ENCODE measurements at places on chromosomes 1 and 21.

DNA sequence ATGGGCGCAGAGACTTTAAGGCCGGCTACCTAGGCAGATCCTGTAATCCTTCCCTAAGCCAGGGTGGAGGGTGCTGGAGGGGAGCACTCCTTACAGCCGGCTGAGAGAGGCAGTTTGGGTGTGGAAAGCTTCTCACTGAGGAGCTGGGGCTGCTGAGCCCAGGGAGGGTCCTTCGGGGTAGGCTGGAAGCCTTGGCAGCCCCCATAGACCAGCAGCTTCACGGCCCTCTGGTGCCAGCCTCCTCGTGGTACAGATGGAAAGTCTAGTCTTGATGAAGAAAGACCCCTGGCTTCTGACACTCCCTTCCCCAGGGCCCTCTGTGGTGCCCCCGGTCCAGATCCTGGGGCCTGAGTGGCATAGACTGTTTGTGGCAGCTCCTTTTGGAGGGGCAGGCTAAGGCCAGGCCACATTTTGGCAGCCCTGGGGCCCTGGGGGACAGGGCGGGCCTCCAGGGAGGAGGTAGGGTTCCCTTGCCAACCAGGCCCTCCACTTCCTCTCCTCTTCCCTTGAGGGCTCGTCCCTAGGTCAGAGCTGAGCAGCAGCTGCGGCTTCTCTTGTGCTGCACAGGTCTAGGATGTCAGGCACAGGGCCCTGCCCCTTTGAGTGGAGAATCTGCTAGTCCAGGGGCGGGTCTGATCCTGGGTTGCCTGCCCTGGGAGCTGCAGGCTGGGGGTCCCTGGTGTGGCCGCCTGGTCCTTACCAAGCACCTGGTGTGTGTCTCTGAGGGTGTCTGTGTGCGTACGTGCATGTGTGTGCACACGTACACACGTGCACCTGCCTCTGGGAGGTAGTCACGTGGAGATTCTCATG, 4.8 kb downstream of the AMPD2 start:
- DNase-seq: no peak

DNA sequence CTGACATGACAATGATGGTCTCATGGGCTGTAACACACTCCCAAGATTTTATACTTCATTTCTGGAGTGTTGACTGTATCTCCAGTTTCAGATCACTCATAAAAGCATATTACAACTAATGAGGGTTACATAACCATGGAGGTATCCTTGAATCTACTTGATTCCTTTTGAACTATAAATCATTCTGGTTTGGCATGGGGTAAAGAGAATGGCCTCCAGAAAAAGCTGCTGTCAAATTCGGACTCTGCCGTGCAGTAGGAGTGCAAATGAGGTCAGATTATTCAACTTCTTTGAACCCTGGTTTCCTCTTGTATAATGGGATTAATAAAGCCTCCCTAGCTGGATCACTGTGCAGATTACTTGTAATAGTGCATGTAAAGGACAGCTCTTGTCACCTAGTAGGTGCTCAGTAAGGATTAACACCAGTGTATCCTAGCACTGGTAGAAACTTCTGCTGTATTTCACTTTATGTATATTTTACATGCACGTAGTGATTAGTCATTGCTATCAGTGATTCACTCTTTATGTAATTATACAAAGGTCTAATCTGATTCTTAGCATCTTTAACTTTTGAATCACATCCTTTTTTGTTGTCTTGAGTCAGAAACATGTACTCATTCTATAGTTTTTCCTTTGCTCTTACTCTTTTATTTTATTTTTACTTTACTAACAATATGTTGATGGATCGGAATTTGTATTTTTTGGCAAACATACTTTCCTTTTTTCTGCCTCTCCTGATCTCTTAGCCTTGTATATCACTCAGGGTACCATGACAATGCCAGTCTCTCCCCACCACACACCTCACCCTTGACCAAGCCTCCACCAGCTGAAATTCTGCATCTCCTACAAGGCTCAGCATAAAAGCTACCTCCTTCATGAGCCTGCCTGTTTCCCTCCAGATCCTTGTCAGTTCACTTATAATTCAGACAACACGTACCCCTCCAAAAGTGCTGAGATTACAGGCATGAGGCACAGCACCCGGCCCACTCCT, 3.2 kb downstream of the LRRC8C start:
- DNase-seq: no peak

DNA sequence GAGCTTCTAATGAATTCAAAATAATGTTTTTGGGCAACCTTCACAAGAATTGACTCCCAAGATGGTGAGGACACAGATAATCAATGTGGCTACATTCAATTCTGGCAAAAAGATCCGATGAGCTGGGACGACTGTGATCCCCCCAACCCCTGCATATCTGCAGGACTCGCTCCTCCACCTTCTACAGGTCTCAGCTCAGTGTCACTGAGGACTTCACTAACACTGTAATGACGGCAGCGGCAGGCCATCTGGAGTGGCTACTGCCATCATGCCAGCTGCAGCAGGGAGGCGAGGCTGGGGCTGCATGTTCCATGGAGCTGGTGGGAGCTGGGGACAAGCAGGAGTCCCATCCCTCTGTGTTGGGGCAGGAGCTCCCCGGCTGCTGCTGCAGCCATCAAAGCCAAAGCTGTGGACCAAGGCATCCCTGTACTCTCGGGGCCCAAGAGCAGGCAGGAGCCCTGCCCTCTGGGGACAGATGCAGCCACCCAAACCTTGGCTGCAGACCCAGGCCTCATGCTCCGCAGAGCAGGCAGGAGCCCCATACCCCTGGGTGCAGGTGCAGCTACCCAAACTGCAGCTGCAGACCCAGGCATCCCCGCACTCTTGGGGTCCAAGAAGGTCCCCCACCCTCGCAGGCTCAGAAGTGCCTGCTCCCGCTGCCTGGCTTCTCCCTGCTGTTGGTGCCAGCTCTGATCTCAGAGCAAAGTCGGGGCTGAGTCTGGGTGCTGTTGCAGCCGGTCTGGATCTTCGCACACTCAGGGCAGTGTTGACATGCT, 12.2 kb upstream of the DHRS3 start:
- no peak for DNase-seq

- no peak for DNase-seq
Observed at GRCh38 chr1:118151312-118151937, 33.6 kb downstream of the SPAG17 start.

DNA sequence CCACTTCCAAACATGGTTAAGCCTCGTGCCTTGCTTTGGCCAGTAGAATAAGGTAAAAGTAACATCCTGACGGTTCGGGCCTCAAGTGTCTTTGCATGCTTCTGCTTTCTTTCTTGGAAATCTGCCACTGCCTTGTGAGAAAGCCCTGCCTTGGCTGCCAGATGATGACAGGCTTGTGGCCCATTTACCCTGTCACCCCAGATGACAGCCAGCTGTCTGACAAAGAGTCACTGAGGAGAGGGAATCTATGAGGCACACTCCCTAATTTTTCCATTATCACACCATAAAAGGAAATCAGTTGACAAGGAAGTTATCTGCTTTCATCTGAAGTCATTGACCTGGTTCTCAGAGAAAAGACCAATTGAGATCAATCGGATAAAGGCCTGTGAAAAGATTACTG, 199.8 kb downstream of the USH2A start:
- DNase-seq: no peak

DNA sequence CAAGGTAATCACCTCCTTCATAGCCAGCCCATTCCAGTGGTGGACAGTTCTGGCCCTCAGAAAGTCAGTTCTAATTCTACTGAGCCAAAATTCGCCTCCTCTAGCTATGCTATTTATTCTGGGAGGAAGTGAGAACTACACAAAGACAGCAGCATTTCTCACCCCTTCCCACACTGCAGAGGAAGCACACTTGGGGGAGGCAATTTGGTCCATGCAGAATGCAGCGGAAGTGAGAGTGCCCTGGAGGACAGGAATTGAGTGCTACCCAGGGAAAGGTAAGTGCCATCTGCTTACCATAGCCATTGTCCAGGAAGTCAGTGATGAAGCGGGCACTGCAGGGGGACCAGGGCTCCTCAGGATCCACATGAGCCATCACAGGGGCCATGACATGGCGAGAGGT, 3.7 kb downstream of the ADAMTS4 start:
- DNase-seq: no peak

GRCh38 chr1:230800891-230801840, 54.0 kb downstream of the CAPN9 start:
- DNase-seq: no peak

DNA sequence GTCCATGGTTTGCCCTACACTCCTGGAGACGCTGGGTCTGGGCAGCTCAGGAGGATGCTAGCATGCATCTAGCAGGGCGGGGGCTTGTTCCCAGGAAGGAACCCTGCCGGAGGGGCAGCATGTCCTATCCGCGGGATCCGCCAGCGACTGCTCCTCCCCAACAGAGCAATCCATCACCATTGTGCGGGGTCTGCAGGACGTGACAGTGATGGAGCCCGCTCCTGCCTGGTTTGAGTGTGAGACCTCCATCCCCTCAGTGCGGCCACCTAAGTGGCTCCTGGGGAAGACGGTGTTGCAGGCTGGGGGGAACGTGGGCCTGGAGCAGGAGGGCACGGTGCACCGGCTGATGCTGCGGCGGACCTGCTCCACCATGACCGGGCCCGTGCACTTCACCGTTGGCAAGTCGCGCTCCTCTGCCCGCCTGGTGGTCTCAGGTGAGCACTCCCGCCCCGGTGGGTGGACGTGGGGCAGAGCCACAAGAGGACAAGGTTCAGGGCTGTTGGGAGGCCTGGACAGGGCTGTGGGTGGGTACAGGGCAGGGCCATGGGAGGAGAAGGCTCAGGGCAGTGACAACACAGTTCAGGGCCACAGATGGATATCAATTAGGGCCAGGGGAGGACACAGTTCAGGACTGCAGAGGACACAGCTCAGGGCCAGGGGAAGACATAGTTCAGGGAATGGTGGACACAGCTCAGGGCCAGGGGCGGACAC, 71.3 kb downstream of the OBSCN start:
- no peak for DNase-seq

DNA sequence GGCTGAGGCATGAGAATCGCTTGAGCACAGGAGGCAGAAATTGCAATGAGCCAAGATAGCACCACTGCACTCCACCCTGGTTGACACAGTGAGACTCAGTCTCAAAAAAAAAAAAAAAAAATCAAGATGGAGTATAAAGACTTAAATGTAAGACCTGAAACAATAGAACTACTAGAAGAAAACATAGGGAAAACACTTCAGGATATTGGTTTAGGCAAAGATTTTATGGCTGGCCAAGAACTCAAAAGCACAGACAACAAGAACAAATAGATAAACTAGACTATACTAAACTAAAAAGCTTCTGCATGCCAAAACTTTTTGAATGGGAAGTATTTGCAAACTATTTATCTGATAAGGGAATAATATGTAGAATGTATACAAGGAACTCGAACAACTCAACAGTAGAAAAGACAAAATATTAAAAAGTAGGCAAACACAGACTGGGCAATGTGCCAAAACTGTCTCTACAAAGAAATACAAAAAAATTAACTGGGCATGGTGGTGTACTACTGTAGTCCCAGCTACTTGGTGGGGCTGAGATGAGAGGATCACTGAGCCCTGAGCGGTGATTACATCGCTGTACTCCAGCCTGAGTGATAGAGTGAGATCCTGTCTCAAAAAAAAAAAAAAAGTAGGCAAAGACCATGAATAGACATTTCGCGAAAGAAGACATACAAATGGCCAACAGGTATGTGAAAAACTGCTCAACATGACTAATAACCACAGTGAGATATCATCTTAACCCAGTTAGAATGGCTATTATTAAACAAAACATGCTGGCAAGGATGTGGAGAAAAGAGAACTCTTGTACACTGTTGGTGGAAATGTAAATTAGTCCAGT, 25.3 kb downstream of the DTL start:
- DNase-seq: no peak

DNA sequence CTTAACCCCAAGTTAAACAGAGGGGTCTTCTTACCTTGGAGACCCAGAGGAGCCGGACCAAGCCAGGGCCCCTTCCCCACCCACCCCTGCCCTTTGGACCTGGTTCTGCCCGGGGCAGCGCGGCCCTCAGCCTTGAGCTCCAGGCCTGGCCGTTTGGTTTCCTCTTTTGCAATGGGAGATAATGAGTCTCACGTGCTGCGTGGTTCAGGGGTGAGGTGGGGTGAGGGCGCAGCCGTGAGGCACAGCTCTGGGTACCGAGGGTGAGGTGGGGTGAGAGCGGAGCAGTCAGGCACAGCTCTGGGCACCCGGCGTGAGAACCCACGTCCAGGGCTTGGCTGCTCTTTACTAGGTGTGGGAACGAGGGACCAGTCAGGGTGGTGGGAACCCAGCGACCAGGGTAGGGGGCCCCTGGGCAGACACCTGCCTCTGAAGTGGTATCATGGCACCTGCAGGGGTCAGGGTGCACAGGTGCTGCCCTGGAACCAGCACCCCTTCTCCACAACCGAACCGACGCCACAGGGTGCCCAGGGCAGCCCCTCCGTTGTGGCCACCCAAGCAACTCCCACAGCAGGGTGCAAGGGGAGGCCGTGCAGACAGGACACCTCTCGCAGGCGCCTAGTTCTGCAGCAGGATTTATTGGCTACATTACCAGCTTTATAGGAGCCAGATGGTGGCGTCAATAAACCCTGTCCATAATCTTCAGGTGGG, 182.2 kb downstream of the PRDM16 start:
- DNase-seq: no peak

GRCh38 chr1:53065391-53065790, 3.4 kb downstream of the PODN start:
- DNase-seq: no peak

GRCh38 chr1:202234331-202235002, 40.9 kb downstream of the LGR6 start:
- no peak for DNase-seq

DNA sequence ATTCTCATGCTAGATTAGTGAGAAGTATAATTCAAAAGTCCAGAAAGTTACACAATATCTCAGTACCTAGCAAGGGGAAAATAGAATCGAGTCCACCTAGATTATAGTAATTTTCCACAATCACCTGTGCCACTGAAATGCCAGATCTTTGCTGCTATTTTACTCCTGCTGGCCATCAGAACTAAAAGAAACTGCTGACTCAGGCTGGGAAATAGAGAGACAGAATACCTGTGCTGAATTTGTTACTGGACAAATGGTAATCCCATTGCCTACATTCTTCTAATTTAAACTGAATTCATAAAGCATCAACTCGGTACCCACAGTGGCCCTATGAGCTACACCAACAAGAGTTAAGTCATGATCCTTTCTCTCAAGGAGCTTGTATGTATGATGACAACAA, 55.0 kb downstream of the USH2A start:
- no peak for DNase-seq

DNA sequence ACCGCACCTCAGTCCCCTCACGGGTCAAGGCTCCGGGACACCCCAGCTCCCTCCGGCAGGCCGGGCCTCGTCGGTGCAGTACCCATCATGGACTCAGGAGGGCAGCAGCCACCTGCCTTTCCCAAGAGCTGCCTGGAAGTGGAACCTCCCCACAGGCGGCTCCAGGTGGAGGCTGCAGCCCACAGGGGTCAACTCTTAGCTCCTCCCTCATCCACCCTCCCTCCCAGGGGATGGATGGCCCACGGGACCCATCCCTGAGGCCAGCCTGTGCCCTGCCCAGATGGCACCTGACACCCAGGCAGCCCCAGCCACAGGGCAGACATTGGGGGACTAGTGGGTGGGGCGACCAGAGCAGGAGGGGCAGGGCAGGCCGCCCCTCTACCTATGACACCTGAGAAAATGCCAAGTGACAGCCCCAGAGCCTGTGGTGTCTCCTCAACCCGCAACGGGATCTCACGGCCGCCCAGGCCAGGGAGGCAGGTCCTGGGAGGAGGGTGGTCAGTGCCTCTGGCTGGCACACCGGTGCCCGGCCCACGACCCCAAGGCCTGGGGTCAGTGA, 1.2 kb upstream of the ARHGEF16 start:
- DNase-seq: peak; percentile 45

All from stimulated activated CD8-positive, alpha-beta memory T cell treated with anti-CD3 and anti-CD28 coated beads, Interleukin-12 subunit alpha, Interleukin-12 subunit beta, amount 100 ng/mL, for 4 hours (primary cell).